AML-193 (cell line): ENCODE measurements at places on chromosomes 2 and 18.

- no peak for DNase-seq
Observed at GRCh38 chr2:241194811-241195210, 6.3 kb downstream of the ANO7 start.

DNA sequence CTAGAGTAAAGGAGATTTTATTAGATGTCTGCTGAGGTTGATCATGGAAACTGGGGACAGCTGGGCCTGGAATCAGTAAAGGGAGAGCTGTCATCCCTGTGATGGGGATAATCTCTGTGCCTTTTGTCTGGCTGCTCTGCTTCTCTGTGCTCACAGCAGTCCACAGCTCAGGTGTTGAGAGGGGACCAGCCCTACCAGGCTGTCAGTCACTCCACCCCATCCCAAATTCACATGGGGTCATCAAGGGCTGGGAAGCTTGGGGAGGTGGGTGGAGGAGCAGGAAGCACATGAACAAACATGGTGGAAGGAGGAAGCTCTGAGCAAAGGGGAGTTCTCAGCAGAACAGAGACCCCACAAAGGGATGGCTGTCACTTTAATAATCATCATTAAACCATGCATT is 13.7 kb upstream of the LRRFIP1 start:
- no peak for DNase-seq

DNA sequence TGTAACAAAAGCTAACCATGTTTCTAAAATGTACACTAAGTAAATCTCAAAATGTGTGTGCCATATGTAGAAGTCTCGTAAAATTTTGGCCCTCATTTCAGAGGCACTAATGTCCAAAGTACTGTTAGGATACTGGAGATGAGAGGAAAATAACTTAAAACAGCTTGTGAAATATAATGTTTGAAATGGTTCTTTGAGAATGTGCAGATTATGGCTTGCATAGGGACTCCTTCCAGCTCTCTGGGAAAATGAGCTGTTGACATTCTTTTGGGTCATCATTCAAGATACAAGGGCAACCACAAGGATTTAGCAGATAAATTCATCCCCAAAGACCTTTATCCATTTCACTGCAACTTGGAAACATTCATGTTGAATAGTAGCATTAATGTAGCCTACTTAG is 38.1 kb upstream of the OTX1 start:
- DNase-seq = no peak

DNA sequence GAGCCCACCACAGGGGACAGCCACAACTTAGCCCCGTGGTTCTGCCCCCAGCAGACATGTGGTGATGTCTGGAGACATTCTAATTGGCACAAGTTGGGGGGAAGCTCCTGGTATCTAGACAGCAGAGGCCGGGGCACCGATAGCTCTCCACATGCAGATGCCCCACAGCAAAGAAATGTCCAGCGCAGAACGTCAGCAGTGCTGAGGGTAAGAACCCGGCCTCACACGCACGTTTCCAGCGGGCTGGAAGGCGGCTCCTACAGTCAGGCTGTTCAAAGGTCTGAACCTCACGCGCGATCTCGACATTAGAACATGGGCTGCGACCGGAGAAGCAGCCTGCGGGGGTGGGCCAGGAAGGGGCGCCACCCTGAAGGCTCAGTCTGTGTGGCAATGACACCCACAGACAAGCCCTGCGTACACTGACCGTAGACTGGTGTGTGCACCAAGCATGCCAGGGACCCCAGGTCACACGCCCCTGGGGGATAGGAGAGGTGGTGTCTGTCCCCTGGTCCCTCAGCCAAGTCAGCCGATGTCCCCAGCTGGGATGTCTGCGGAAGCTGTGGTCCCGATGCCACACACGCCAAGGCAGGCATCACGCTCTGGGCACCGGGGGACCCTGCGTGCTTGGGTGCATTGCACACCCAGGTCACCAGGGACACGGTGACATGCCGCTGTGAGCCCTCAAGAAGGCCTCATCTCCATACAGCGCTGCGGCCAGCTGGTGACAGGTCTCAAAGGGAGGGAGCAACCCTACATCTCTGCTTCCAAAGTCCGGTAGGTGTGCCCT is 66.3 kb downstream of the PARD6G start:
- no peak for DNase-seq

- no peak for DNase-seq
Observed at GRCh38 chr18:8479789-8480188, 129.4 kb upstream of the RAB12 start.

GRCh38 chr2:203802342-203803052 is 65.1 kb upstream of the CTLA4 start:
- DNase-seq = no peak

DNA sequence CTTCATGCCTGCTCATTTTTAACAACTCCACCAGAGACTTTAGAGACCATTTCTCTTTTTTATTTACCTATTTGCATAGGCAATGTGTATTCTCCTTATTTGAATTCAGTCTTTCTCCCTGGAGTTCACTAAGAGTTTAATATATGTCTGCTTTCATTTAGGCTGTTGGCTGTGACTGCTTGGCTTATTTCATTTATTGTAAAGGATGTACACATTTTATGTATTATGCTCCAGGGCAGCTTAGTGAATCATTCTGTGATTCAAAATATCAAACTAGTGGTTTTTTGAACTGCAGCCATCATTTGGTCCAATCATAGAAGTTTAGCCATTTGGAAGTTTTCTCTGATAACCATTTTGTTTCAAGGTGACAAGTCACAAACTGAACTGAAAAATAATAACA is 229.6 kb downstream of the LPIN1 start:
- no peak for DNase-seq

DNA sequence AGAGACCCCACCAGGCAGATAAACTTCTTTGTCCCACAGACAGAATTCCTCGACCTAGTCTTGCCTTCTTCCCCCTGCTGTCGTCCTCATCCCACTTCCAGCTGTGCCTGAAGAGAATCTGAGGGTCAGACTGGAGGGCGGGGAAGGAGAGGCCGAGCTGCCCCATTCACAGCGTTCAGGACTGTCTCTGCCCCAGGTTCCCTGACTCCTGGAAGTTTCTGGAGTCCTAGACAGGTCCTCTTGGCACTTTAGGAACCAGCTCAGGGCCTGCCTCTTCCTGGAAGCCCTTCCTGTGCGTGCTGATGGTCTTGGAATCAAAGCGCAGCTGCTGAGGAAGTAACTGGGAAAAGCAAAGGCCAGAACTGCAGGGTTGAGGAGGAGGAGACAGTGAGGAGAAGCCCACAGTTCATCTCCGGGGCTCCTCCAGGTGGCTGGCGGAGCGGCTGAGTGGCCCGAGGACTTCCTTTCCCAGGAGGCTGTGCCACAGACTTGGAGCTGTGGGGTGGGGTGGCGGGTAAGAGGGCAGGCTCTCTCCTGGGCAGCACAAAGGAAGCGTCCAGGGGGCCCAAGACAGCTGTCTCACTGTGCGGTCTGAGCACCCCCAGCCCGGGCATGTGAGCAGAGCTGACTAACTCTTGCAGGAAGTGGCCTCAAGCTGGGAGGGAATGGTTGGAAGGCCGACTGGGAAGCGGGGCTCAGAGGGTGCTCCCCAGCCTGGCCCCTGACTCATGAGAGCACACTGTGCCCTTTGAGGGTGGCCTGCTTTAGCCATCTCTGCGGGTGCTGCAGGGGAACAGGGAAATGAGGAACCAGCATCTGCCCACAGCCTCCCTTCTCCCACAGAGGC is 39.5 kb downstream of the SDC1 start:
- no peak for DNase-seq

DNA sequence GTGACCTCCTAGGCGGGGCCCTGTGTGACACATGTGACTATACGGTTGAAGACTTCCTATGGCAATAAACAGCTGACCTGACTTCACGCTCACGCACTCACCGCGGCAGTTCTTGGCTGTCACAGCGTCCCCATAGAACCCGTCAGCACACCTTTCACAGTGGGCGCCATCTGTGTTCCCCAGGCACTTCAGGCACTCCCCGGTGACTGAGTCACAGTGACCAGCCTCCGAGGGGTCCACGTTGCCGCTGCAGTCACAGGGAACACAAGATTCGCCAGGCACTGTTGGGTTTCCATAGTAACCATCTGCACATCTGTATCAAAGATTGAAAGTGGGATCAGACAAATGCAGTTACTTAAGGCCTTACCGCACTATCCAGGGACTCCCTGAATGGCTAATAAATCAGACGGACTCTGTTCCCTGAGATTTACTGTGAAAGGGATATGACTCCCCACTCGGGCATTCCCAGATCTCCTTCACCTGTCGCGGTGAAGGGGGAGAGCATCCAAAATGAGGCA is 94.5 kb downstream of the LAMA1 start:
- no peak for DNase-seq

- no peak for DNase-seq
Observed at GRCh38 chr2:29304399-29305060, 189.3 kb downstream of the CLIP4 start.

- DNase-seq = no peak
Observed at GRCh38 chr18:22494771-22495170, 77.1 kb upstream of the CTAGE1 start.

- DNase-seq = peak; percentile 2
Observed at GRCh38 chr2:215556979-215557378, 121.1 kb upstream of the FN1 start.

DNA sequence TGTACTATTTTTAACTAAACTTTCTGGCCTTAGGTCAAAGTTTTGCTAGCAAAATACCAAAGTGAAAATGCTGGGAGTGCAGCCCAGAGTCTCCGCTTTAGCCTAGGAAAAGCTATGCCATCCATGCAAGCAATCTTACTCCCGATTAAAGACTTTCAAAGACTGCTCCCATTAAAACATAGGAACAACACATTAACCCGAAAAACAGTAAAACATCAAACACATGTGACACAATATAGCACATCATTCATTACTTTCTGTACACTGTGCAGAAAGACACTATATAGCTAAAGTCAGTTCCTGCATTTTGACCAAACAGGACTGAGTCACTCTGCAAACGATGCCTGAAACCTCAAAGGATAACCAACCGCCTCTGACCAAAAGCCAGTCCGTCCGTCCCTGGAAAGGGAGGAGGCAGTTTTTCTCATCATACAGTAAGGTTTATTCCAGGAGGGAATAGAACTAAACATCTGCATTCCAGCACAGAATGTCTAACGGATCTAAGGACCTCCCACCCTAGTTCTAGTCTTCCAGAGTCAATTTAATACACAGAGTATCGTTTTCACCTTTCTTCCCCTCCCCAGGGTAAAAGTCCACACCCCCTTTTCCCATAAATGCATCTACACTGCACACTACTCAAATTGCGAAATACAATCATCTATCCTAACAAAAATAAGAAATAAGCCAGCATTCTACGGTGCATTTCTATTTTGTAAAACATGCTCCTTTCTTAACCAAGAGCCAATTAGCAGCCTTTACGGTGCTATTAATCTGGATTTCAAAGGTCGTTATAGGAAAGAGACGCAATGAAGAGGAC is 1.7 kb downstream of the ROCK2 start:
- peak; percentile 19 for DNase-seq

DNA sequence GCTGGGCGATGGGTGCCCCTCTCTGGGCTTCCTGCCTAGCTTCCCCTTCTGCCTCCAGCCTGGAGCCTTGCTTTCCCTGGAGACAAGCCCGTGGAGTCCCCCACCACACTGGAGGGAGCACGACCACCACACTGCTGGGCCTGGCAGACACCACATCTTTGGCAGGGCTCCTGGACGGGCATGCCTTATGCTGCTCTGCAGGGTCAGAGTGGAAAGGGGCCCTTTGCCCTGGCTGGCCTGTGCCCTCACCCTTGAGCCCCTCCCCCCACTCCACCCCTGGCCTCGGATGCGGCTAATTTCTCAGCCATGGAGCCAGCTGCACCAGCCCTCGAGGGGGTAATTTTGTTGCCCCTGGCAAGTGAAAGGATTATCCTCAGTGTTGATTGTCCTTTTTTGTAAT is 194.5 kb downstream of the LOXHD1 start:
- no peak for DNase-seq

GRCh38 chr18:74479486-74480148 is 16.5 kb upstream of the CNDP2 start:
- no peak for DNase-seq

DNA sequence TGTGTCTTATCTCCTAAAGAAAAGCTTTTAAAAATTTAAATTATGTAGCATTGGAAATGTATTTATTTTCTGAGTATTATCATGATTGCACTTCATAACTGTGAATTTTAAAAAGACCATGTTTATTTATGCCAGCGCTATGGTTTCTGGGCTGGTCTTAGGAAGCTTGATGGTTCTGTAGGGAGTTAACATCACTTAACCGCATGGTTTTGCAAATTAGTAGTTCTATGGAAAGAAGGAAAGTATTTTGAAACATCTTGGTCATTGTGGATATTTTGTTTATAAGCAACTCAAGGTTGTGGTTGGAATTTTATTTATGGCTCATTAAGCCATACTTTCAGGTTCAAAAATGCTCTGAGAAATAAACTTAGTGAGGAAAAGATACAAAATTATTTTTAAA is 549.4 kb downstream of the STK39 start:
- DNase-seq = no peak
